ENCODE measurements at places on chromosomes 6 and 20. TPM values are rescaled to one million over a fixed set of nuclear protein-coding genes. Genes with fewer than 3 reads are reported as not detected.

The SLC2A10 gene
- not detected for total RNA-seq

The EPPIN gene
- total RNA-seq = not detected

The GPLD1 gene
- 0.34 TPM for total RNA-seq

The MMUT gene
- total RNA-seq = 13.2 TPM

The TRIM10 gene
- total RNA-seq = not detected

All from activated naive CD8-positive, alpha-beta T cell treated with anti-CD3 and anti-CD28 coated beads, Interleukin-2, amount 10 ng/mL, durations not matched to agents 7 days and 5 days (primary cell).